ENCODE measurements at places on chromosomes 16 and 17.

DNA sequence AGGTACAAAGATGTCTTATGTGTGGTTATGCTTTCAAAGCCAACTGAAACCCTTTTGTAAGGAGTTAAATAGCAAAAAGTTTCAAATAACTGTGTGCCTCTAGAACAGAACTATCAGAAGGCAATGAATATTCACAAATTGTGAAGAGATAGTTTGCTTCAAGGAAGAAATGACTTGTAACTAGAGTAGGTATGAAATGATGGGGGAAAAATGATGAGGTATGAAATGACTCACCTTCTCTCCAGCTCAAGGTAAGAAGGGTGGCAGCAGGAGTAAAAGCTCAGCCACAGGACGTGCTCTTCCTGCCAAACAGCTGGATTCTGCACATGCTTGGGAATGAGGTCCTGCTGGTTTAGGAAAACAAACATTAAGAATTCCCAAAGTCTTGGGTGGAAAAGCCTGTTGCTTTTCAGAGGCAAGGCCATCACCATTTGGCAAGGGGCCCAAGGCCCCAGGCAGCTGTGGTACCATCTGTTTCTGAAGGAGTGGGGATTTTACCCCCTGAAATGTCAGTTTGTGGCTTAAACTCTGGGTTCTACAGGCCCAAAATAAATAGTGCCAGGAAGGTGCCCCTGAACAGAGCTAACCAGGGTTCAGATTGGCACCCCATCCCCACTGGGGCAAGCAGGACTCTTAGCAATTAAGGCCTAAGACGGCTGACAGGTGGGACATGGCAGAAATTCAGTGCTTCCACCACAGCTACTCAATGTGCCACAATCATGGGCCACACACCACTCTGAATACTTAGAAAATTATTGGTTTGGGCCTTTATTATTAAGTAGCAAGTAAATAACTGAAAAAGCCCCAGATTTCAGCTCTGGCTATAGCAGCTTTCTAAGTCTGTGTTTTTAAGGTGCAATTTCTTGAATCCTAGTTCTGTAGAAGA, 13.3 kb downstream of the HERPUD1 start:
- no peak for DNase-seq

DNA sequence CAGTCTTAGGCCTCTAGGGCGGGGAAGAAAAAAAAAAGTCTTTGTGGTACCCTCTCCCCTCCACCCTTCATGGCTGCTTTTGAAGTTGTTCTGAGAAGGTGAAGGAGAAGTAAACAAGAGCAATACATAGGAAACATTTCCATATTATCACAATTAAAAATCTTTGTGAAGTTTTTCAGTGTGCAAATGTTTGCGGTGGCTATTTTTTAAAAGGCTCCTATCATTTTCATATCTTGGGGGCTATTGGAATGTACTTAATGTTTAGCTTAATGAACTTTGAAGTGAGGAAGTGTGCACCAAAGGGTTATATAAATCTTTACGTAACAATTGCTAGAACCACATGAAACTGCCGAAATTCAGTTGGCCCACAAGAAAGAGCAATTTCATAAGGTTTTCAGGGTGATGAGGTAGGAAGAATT, 7.6 kb downstream of the NOL11 start:
- no peak for DNase-seq

DNA sequence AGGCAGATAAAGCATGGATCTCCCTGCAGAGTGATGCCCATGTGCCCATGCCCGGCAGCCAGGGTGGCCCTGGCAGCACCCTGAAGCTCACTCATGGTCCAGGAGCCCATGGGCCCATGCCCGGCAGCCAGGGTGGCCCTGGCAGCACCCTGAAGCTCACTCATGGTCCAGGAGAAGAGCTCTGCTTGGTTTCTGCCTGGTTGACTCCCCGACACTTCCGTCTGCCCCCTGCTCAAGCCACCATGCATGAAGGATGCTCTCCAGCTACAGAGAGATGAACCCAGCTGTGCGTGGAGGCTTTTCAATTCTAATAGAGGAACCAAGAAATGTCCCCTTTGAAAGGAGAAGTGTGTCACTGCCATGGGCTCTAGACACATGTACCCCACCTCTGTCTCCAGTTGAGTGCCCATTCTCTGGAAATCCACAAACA, 8.7 kb downstream of the CCL17 start:
- DNase-seq: no peak

GRCh38 chr17:37488009-37488604, 1.6 kb upstream of the DUSP14 start:
- DNase-seq: peak; percentile 87

DNA sequence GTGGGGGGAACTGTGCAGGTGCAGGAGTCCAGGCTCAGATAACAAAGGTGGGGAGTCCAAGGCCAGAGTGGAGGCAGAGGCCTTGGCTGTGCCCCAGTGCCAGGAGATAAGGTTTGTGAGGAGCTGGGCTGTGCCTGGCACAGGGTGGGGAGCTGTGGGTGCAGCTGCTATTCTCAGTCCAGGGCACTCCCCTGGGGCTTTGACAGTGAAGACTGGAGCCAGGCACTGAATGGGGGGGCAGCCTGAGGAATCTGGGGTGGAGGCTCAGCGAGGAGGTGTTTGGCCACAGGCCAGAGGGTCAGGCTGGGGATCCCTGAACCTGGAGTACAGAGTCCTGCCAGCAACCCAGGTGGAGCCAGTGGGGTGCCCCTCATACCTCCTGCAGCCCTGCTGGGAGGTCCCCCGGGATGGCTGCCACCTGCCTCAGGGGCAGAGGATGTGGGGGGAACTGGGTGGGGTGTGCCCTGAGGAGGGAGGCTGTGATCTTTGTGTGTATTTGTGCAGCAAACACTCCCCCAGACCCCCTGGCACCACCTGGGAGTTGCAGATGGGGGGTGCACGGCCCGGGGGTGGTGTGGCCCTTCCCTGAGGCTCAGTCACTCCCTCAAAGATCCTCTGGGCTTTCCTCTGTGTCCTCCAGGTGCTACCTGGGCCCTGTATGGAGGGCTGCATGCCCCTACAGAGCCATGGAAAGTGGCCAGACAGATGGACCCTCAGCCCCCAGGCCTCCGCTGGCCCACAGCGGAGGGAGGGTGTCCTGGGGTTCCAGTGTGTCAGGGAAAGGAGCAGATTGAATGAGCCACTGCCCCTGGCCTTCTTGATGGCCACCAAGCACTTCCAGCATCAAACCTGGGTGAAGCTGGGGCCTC, 44.5 kb upstream of the SMPD3 start:
- no peak for DNase-seq

DNA sequence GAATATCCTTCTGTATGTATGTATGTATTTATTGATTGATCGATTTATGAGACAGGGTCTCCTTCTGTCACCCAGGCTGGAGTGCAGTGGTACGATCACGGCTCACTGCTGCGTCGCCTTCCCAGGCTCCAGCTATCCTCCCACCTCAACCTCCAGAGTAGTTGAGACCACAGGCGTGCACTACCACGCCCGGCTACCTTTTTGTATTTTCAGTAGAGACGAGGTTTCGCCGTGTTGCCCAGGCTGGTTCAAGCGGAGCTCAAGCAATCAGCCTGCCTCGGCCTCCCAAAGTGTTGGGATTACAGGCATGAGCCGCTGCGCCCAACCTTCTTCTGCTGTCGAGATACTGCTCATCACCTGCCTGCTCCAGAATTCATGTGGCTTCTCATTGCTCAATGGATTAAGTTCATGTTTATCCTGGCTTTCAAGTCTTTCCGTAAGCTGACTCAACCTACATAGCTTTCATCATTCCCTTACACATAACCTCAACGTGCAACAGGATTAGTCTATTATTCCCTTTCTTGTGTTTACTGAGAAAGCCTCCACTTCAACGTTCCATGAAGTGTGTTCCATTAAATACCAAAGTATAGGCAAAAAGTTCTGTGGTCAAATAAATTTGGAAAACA, 13.6 kb downstream of the TAC4 start:
- peak; percentile 28 for DNase-seq

DNA sequence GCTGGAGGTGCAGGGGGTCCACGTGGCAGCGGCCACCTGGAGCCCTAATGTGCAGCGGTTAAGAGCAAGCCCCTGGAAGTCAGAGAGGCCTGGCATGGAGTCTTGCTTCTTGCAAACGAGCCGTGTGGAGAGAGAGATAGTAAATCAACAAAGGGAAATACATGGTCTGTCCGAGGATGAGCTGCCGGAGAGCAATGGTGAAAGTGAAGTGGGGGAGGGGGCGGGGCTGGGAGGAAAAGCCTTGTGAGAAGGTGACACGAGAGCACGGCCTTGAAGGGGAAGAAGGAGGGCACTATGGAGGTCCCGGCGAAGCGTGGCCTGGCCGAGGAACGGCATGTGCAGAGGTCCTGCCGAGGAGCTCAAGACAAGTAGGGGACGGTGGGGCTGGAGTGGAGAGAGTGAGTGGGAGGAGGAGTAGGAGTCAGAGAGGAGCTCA, 6.0 kb upstream of the SERPINF1 start:
- no peak for DNase-seq

DNA sequence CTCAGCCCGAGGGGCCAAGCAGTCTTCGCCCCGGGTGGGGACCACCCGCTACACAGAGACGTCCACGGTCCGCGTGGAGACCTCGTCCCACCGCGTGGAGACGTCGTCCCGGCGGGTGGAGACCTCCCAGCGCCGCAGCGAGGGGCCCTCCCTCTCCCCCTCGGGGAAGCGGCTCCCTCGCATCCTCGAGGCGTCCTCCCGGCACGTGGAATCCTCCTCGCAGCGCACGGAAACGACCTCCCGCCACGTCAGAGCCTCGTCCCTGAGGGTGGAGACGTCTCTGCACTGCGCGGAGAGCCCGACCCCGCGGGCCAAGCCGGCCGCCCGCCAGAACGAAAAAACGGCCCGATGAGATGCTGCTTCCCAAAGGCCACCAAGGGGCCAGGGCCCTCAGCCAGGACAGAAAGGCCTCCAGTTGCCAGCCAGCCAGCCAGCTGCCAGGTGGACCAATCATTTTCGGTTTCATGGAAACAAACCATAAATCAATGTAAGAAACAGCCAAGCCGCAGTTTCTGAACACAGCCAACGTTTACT, 424 bp downstream of the C17orf100 start:
- no peak for DNase-seq

GRCh38 chr17:72498364-72499210, 377.8 kb downstream of the SOX9 start:
- no peak for DNase-seq

DNA sequence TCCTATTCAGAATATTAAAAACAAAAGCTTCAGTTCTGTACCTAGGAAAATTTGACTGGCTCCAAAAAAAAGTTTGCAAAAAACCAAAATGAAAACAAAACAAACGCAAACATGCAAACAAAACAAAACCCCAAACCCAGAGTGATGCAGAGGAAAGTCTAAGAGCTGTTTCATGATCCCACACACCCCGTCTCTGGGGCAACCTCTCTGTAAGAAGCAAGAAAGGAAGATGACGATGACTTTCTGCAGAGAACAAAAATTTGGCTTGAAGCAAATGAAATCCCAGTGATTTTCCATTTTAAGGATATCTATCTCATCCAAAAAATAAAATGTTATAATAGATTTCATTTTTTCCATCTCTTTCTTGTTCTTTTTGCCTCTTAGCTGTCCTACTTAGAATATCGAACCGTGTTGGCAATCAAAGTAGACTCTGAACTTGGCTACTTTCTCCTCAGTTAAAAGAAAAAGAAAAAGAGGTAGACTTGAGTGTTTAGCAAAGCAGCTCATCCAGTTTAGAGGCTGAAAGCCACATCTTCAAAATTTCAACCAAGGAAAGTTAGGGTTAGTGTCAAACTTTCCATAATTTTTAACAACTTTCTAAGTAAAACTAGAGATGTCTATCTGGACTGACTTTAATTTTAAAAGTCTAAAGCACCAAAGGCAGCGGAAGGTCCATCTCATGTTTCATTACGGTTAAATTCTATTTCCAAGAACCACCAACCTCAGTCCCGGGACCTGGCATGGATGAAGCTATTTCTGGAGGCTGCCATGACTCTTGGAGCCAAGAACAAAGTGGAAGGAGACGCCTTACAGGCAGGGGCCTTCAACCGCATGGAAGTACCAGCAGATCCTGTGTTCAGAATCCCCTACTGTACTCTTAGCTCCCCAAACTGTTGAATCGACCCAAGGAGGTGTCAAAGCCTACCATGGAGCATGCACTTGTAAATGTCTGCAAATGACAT, 180.8 kb downstream of the XYLT1 start:
- DNase-seq: no peak

DNA sequence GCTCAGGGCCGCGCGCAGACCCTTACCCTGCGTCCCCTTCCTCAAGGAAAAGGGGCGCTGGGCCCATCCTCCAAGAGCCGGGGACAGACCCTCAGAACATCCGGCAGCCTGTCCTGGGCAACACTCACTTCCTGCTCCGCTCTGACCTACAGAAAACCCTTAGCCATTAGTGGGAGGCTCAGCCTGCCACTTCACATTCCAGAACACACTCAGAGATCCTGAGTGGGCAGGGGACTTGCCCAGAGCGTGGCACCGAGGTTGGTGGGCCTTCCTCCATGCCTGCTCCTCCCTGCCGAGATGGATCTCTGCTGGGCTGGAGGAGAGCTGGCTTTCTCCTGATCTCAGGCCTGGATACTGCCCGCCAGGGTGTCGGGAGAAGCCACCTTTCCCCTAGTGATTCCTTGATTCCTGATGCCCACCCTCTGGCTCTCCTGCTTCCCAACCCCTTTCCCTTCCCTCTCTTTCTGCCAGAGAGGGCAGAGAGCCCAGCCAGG, 1.5 kb downstream of the SCARF1 start:
- DNase-seq: no peak

- DNase-seq: no peak
Observed at GRCh38 chr17:18854956-18855355, 3.0 kb upstream of the PRPSAP2 start.

DNA sequence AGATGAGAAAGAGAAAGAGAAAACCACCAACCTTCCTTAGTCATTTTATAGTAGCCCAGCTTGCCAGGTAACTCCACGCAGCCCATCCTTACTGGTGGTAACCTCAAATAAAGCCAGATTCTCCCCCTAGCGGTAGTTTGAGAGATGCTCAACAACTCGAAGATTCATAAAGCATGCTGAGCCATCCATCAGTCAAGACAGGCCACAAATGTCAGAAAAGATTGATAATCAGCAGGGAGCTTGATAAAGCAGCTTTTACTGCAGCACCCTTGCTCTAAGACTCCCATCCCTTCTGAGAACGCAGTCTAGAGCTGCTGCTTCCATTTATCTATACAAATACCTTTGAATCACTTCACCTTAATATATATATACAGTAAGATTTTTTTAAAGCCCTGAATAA, 451.5 kb upstream of the HSBP1 start:
- peak; percentile 64 for DNase-seq

DNA sequence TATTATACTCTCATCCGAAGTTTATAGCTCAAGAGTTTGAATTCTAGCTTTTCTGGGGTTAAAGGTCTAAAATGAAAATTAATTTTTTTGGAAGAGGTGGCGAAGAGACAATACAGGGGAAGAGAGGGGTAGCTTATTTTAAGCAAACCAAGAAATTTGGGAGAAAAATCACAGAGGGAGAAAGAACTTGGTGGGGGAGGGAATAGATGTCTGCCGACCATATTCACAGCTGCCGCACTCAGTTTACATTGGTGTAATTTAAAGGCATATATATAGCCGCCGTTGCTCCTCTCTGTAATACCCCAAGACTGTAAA, 6.5 kb upstream of the ZFHX3 start:
- DNase-seq: no peak

GRCh38 chr17:35700150-35700549, 31.3 kb upstream of the RASL10B start:
- DNase-seq: no peak

GRCh38 chr17:49260817-49261291, 30.3 kb upstream of the PHOSPHO1 start:
- no peak for DNase-seq

GRCh38 chr16:84652566-84652965, 4.3 kb downstream of the KLHL36 start:
- no peak for DNase-seq

Measured in AG09309 (cell line).